ENCODE measurements at places on chromosomes 2 and 18.

GRCh38 chr2:214604861-214605260, 194.0 kb downstream of the VWC2L start:
- no peak for DNase-seq

DNA sequence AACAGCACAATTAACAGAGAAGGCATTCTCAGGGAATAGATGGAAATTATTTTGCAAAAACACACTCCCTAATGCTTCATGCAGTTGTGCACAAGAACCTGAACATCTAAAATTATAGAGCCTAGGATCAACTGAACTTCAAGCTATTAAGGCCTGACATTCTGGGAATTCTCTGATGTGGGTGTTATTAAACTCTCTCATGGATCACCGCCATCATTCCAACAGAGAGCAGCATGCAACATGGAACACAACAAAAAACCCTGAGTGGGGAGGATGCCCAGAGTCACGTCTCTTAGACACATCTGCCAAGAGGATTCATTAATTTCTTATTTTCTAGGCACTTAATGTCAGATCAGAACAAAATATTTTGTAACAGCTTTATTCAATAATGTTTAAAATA, 543.8 kb downstream of the ERBB4 start:
- DNase-seq, result no peak

DNA sequence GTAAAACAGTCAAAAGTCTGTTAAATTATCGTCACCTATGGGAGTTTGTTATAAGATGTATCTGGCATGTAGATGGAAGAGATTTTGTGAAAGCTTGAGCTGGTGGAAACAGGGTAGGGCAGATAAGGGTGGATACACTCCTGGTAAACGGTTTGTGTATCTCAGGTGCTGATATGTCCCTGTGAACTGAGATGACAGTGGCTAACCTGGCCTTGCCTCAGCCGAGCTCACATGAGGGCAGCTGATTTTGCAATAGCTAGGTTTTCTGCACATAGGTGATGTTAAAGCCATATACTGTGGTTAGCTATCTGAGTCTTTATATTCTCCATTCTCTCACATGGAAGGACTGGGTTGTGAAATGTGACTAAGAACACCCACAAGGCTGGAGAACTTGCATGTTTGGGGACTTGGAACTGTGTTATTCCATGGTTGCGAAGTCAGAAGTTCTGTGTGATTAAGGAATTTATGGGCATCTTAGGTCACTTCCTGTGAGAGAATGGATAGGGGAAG, 205.1 kb downstream of the TPGS2 start:
- no peak for DNase-seq

DNA sequence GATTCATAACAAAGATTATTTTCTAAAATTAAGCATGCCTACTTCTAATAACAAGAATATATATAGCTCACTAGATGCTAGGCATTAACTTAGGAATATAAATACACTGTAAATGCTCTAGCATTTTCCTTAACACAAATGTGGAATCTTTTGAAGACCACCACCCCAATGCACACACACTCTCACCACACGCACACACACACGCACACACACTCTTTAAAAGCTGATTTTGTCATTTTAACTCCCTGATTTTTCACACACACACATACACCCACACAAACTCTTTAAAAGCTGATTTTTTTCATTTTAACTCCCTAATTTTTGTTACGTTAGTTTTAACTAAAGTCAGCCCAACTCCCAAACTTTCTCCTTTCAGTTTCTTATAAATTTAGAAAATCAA, 3.0 kb downstream of the COL5A2 start:
- no peak for DNase-seq

DNA sequence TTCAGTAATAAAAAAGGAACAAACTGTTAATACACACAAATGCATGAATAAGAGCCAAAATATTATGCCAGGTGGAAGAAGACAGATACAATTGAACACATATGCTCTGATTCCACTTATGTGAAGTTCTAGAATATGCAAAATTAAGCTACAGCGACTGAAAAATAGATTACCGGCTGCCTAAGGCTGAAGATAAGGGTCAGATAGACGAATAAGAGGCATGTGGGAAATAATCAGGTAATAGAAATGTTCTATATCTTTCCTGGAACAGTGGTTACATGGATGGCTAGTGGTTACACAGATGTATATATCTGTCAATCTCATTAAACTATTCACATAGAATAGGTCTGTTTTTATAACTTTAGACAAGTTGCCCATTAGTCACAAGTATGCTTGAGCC, 51.9 kb upstream of the REG3G start:
- DNase-seq, result no peak

- no peak for DNase-seq
Measured at GRCh38 chr2:131146231-131146630, 41.1 kb downstream of the PLEKHB2 start.

DNA sequence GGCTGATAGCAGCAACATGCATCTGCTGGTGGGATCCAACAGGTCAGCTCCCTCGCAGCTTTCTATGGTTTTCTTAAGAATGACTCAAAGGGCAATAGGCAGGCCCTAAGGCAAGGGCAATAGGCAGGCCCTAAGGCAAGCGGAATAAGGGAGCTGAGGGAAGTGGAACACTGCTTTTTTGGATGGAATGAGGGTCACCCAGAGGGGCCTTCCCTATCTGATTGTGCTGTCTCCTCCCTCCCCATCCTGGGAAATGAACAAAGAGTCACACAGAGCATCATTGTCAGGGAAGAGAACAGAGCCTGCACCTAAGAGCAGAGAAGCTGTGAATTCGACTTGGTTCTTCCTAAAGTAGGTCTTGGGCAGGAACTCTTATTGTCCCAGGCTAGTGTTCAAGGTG, 43.3 kb upstream of the PTPRM start:
- no peak for DNase-seq

- no peak for DNase-seq
Measured at GRCh38 chr2:69188182-69188900, 175.4 kb downstream of the ANTXR1 start.

GRCh38 chr2:25316101-25316500, 25.6 kb downstream of the DNMT3A start:
- no peak for DNase-seq

DNA sequence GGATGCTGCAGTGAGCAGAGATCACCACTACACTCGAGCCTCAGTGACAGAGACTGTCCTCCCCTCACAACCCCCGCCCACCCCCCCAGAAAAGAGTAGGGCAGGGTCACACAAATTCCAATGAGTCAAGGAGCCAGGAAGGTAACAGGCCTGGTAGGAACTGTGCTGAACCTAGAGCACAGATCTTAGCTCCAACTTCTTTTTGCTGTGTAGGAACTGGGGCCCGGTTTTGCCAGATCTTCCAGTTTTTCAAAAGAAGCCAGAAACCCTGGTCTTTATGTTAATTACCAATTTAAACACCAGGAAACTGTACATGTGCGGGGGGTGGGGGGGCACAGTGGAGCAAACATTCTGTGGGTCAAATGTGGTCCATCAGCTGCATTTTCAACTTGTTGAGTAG, 71.0 kb downstream of the PRPF40A start:
- no peak for DNase-seq

DNA sequence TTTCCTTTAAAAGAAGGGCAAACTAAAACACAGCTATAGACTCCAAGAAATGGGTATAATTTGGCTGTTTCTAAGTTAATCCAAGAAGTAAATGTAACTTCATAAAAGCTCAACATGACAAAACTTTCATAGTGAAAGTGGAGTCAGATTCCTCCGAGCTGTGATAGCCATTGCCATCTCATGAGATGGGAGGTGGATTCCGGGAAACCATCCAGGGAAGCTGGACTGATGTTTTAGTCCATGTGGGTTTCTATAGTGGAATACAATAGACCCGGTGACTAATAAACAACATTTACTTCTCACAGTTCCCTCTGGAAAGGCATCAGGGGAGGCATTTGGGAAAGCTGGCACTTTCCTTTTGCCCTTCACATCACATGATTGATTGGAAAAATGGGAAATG, 10.0 kb upstream of the LAPTM4A start:
- no peak for DNase-seq

- DNase-seq, result no peak
Measured at GRCh38 chr18:30106356-30106755, 936.2 kb downstream of the DSC3 start.

- DNase-seq, result no peak
Measured at GRCh38 chr2:197500503-197501131, 438 bp downstream of the HSPE1 start.

GRCh38 chr2:78118037-78118436, 595.9 kb upstream of the LRRTM4 start:
- no peak for DNase-seq

GRCh38 chr2:62415518-62415917, 90.5 kb downstream of the TMEM17 start:
- no peak for DNase-seq

GRCh38 chr2:39435741-39436591, 1.1 kb downstream of the MAP4K3 start:
- DNase-seq, result no peak

GRCh38 chr2:110744429-110744828, 12.1 kb downstream of the ACOXL start:
- no peak for DNase-seq

DNA sequence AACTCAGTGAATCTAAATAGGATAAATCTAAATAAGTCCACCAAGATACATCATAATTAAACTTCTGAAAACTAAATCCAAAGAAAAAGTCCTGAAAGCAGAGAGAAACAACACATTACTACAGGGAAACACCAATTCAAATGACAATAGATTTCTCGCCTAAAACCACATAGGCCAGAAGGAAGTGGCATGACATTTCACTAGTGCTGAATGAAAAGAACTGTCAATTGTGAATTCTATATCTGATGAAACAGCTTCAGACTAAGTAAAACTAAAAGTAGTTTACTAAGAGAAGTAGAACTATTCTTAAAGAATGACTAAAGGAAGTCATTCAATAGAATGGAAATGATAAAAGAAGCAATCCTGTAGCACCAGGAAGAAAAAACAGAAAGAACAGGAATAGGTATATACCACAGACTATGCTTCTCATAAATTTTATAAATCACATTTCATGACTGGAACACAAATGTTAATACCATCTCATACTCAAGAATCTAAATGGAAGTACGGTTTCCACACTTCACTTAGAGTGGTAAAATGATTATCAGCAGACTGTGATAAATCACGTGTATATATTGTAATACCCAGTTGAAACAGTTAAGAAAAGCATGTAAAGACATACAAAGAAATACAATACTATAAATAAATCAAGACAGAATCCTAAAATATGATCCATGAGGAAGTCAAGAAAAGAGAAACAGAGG, 46.4 kb downstream of the ASXL2 start:
- no peak for DNase-seq

DNA sequence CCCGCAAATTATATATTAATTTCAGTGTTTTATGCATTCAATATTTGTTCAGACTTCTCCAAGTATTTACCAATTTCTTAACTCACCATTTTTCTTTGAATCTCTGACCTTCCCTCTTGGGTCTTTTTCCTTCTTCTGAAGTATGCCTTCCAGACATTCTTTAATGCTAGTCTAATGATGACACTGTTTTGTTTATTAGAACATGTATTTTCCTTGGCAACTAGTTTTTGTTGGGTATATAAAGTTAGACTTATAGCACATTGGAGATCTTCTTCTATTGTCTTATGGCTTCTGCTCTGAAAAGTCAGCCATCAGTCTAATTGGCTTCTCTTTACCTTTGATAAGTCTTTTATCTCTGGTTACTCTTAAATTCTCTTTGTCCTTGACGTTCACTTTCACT, 423.2 kb upstream of the NRP2 start:
- DNase-seq, result no peak

DNA sequence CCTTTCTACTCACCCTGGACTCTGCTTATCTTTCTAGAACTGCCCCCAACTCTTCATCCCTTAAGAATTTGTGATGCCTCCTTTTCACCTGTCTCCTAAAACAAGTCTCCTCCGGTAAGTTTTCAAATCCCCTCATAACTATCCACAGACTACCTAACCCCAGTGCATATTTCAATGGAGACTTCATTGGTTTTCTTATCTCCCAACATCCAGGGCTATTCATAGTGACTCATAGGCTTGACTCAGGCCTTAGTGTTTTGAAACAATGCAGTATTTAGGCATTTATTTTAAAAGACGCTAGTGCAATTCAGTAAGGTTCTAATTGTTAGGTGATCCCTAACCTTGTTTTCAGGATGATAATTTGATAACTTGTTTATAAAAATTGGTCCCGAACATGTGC, 399.2 kb downstream of the CPS1 start:
- no peak for DNase-seq

DNA sequence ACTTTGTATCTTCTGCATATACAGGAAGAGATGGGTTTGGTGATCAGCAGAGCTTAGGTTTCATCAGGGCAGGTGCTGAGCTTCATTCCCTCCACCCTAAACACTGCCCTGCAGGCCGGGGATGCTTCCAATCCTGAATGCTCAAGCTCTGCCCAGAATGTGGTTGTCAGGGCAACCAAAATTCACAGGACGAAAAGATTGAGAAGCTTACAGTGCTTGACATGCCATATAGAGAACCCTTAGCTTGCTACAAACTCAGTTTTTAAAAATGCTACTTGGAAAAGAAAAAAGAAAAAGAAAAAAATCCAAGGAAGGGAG, 65.6 kb downstream of the SH3RF3 start:
- no peak for DNase-seq

DNA sequence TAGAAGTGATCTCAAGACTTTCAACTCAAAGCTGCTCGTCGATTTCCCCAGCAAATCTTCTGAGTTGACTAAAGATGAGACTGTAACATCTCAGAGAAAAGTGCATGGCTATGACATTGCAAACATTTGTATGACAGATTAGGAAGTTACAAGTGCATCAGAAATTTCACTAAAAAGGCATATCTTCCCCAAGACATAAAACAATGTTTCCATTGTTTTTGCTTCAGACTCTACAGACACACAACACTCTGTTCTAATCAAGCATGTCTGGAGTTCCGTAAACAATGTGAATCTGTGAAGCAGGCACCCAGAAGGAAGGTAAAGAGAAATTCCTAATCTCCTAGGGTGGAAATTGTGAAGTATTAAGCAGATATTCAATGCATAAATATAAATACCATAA, 144.6 kb upstream of the LYPD1 start:
- no peak for DNase-seq

GRCh38 chr18:8780227-8780626, 74.9 kb downstream of the MTCL1 start:
- DNase-seq, result no peak

All from WERI-Rb-1 (cell line).